Mesenchymal stem cell (in vitro differentiated cells and primary cell): ENCODE measurements at places on chromosomes 13 and 19.

DNA sequence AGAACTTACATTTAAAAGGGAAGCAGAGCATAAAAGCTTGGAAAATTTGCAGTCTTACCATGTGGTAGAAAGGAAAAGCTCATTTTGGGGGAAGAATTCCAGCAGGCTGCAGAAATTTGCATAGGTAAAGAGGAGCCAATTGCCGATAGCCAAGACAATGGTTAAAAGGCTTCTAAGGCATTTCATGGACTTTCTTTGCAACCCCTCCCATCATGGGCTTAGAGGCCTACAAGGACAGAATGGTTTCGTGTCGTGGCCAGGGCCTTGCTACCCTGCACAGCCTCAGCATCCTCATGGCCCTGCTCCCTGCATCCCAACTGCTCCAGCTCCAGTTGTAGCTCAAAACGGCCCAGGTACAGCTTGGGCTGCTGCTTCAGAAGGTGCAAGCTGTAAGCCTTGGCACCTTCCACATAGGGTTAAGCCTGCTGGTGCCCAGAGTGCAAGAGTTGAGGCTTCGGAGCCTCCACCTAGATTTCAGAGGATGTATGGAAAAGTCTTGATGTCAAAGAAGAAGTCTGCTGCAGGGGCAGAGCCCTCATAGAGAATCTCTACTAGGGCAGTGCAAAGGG, 420.3 kb downstream of the PCDH17 start:
- H3K4me3 ChIP-seq, result no peak overlapping the region
- H3K27me3 ChIP-seq, result no peaks in the 10 kb centered on the region
- DNase-seq, result no peak
- H3K27ac ChIP-seq, result no peak overlapping the region

DNA sequence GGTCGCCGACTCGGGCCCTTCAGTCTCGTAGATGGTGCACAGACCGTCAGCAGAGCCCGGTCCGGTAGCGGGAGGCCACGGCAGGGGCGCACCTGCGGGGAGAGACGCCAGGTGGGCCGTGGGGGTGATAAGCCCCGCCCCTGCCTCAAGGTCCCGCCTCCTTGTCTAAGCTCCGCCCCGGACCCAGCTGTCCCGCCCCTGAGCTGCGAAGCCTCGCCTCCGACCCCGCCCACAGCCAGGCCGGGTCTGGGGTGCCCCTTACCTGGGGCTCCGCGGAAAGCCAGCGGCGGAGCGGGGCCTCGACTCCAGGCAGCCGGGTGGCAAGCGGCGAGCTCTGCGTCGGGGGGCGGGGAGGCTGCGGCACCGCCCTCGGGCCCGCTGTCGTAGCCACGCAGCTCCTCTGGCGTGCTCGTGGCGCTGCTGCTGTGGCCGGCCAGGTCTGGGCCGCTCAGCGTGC, 4.7 kb downstream of the PRR36 start:
- peak overlapping the region; percentile 61 for H3K4me3 ChIP-seq
- peaks cover 50% of the 10 kb centered on the region for H3K4me1 ChIP-seq

DNA sequence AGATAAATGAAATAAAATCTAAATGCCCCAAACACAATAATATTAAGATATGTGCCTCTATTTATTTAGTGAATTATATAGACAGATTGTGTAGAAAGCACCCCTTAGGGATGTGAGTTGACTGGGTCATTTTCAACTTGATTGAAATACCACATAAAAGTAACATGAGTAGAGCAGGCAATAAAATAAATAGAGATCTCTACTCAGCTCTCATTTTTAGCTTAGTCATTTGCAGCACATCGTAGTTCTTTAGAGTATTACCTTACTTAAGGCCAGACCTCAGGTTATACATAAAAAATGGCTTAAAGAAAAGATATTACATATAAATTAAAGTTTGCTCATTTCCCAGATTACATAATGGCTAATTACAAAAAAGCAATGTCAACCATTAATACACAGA, 1525.6 kb upstream of the PRR20A start:
- H3K27ac ChIP-seq, result no peak overlapping the region
- no peaks in the 10 kb centered on the region for H3K27me3 ChIP-seq
- no peaks in the 10 kb centered on the region for H3K4me1 ChIP-seq
- H3K4me3 ChIP-seq, result no peak overlapping the region
- no peaks in the 10 kb centered on the region for H3K36me3 ChIP-seq

DNA sequence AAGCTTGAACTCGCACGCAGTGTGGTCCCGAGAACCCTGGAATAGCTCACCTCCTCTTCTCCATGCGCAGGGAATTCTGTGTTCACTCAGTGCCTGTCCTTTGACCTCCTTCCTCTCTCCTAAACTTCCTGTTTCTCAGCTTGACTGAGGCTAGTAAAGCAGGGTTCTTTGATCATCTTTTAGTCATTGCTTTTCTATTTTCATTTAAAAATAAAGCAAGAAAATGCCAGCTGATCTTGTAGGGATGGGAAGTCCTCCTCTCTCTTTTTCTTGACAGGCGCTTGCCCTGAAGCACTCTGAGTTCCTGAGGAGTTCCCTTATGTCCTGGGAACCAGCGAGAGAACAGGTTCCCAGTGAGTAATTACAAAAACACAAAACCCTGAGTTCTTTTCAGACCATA, 62.8 kb downstream of the ARHGEF7 start:
- H3K36me3 ChIP-seq, result peaks cover 11% of the 10 kb centered on the region
- H3K4me3 ChIP-seq, result no peak overlapping the region
- peaks cover 13% of the 10 kb centered on the region for H3K4me1 ChIP-seq
- peak overlapping the region; percentile 15 for H3K27ac ChIP-seq
- H3K27me3 ChIP-seq, result no peaks in the 10 kb centered on the region

- H3K27ac ChIP-seq, result no peak overlapping the region
- H3K27me3 ChIP-seq, result no peaks in the 10 kb centered on the region
- no peak for DNase-seq
- H3K36me3 ChIP-seq, result no peaks in the 10 kb centered on the region
- H3K4me1 ChIP-seq, result peaks cover 9% of the 10 kb centered on the region
- H3K4me3 ChIP-seq, result no peak overlapping the region
Observed at GRCh38 chr13:40194224-40194806, 472.1 kb downstream of the FOXO1 start.

DNA sequence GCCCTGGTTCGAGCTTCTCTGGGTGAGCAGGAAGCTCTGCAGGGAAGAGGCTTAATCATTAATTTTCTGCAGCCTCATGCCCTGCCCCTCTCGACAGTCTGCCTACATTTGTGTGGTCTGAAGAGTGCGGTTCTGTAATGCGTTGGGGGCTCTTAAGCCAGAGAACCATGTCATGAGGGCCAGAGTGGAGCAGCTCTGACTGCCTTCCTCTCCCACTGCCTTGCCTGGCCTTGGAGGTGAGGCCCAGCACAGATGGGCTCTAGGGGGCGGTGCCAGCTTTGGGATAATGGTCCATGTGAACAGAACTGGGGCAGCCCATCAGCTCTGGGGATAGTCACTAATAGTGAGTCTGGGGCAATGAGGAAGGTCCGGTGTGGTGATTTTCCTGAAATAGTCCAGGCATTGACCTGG, 5.7 kb downstream of the FGF9 start:
- no peak overlapping the region for H3K4me3 ChIP-seq
- DNase-seq, result no peak
- no peaks in the 10 kb centered on the region for H3K36me3 ChIP-seq
- H3K27ac ChIP-seq, result no peak overlapping the region

- no peak overlapping the region for H3K27ac ChIP-seq
- peaks cover 22% of the 10 kb centered on the region for H3K4me1 ChIP-seq
- H3K27me3 ChIP-seq, result no peaks in the 10 kb centered on the region
- DNase-seq, result peak; percentile 28
- peaks cover 27% of the 10 kb centered on the region for H3K36me3 ChIP-seq
- H3K4me3 ChIP-seq, result no peak overlapping the region
Observed at GRCh38 chr19:2034729-2035589, 16.1 kb downstream of the MKNK2 start.

GRCh38 chr13:98466634-98467236, 110.2 kb downstream of the STK24 start:
- H3K4me1 ChIP-seq, result no peaks in the 10 kb centered on the region
- H3K27me3 ChIP-seq, result no peaks in the 10 kb centered on the region
- no peak overlapping the region for H3K4me3 ChIP-seq
- H3K36me3 ChIP-seq, result peaks cover 45% of the 10 kb centered on the region
- H3K27ac ChIP-seq, result no peak overlapping the region

DNA sequence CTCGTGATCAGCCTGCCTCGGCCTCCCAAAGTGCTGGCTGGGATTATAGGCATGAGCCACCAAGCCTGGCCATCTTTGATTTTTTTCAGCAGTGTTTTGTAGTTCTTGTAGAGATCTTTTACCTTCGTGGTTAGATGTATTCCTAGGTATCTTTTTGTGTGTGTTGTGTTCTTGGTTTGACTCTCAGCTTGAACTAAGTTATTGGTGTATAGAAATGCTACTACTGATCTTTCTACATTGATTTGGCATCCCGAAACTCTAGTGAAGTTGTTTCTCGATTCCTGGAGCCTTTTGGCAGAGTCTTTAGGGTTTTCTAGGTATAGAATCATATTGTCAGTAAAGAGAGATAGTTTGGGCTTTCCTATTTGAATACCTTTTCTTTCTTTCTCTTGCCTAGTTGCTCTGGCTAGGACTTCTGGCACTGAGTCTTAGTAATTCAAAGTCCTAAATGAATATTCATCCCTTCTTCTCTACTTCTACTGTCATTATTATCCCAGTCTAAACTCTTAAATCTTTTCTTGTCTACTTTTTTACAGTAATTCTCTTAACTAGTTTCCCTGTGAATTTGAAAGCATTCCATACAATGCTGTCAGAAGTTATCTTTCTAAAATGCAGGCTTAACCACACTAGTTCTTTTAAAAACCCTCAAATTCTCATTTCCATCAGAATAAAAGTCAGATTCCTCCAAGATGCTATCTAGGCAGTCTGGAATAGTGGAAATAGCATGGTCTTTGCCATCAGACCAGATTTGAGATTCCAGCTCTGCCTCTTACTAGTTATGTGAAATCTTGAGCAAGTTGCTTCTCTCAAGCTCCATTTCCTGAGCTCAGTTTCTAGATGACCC, 7.0 kb downstream of the GPR18 start:
- H3K27ac ChIP-seq, result no peak overlapping the region
- DNase-seq, result no peak
- peaks cover 39% of the 10 kb centered on the region for H3K36me3 ChIP-seq
- H3K27me3 ChIP-seq, result no peaks in the 10 kb centered on the region
- no peak overlapping the region for H3K4me3 ChIP-seq

- H3K36me3 ChIP-seq, result peaks cover 51% of the 10 kb centered on the region
- no peak overlapping the region for H3K27ac ChIP-seq
- H3K4me1 ChIP-seq, result peaks cover 8% of the 10 kb centered on the region
- no peaks in the 10 kb centered on the region for H3K27me3 ChIP-seq
- DNase-seq, result no peak
- H3K4me3 ChIP-seq, result no peak overlapping the region
Observed at GRCh38 chr19:55297267-55297666, 13.5 kb downstream of the BRSK1 start.

DNA sequence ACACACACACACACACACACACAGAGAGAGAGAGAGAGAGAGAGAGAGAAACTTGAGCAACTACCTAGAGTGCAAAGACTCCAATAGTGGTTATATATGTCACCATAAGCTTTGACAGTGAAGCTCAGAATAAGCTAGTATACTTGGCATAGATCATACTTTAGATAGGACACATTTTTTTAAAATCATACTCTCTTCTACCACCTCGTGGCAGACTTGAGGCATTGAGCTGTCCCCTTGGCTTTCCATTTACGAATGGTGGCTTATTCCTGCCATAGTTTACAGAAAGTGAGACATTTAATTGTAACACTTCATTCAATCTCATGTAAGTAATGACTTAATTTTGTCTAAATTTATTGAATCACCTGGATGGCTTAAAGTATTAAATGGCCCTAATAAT, 108.2 kb downstream of the EDNRB start:
- no peaks in the 10 kb centered on the region for H3K36me3 ChIP-seq
- H3K27ac ChIP-seq, result no peak overlapping the region
- no peaks in the 10 kb centered on the region for H3K27me3 ChIP-seq
- peak; percentile 44 for DNase-seq
- no peak overlapping the region for H3K4me3 ChIP-seq

DNA sequence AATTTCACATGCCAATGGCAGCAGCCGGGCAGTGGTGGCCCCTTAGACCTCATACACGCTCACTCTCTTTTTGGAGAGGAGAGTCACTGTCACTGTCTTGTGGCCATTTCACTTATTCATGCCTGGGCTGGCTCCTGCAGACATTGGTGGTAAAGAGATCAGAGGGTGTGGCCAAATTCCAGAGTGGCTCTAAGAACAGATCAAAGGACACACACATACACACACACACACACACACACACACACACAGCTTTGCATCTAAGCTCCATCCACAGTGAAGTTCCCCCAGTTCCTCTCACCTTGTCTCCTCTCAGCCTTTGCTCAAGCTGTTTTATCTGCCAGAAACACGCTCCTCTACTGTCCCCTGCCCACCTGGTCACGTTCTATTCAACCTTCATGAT, 46.5 kb upstream of the KPNA3 start:
- no peaks in the 10 kb centered on the region for H3K36me3 ChIP-seq
- no peak for DNase-seq
- H3K27me3 ChIP-seq, result peaks cover 2% of the 10 kb centered on the region
- peaks cover 7% of the 10 kb centered on the region for H3K4me1 ChIP-seq
- H3K4me3 ChIP-seq, result no peak overlapping the region
